Spleen (tissue), 13 donors: ENCODE measurements at places on chromosomes 5 and 9.
A peak's percentile ranks its signal among the peaks of the same experiment; 100 is the strongest.

DNA sequence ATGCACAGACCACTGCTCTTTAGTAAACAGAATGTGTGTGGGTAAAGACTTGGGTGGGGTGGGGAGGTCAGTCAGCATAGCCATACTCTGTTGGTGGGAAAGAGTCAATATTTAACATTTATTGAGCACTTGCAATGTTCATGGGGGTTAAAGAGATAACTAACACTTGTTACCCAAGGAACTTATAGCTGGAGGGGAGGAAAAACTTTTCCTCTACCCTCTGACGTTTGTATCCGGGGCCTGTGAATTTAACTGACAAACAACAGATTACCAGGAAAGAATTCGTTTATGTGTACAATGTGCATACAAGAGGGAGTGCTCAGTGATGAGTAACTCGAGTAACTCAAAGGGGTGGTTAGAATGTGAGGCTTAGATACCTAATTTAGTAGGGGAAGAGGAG is 6.8 kb upstream of the CLINT1 start:
- DNase-seq = no peak

DNA sequence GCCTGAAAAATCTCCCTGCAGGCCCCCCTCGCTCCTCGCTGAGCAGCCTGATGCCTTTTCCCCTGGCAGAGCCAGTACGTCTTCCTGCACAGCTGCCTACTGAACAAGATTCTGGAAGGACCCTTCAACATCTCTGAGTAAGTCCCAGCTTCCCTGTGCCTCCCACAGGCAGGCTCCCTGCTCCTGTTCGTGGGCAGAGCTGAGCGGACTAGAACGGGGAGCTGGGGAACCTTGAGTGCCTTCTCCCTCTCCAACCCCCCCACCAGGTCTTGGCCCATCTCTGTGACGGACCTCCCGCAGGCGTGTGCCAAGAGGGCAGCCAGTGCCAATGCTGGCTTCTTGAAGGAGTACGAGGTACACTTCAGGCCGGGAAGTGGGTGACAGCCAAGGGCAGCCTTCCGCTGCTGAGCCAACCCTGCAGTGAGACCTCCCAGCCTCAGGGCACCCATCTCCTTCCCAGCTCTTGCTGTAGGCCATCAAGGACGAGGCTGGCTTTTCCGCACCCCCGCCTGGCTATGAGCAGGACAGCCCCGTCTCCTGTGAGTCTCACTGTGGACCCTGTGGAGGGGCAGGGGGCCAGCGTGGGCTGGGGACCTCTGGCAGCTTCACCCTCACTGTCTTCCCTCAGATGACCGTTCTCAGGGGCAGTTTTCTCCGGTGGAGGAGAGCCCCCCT is 21.1 kb upstream of the SPTLC1 start:
- DNase-seq = no peak

DNA sequence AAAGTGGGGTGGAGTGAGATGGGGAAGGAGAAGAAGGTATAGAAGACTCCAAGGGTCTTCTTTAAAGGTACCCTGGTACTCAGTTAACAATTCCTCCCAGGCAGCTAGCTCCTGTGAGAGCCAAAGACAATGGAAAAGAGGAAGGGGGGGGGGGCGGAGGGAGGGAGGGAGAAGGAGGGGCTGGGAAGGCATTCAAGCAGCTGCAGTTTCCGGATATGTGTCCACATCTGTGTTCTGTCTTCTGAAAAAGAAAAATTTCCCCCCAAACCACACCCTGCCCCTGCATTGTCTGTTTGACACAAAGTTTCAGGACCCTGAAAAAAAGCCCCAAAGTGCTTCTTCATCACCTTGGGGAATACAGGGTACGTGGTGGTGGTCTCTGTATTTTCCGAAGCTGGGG is 11.1 kb downstream of the SPRY4 start:
- no peak for DNase-seq

GRCh38 chr5:87210743-87211142 is 56.9 kb upstream of the RASA1 start:
- no peak for DNase-seq

- no peak for DNase-seq
These were observed 32.2 kb downstream of the LNPEP start for GRCh38 chr5:96968074-96968473.

DNA sequence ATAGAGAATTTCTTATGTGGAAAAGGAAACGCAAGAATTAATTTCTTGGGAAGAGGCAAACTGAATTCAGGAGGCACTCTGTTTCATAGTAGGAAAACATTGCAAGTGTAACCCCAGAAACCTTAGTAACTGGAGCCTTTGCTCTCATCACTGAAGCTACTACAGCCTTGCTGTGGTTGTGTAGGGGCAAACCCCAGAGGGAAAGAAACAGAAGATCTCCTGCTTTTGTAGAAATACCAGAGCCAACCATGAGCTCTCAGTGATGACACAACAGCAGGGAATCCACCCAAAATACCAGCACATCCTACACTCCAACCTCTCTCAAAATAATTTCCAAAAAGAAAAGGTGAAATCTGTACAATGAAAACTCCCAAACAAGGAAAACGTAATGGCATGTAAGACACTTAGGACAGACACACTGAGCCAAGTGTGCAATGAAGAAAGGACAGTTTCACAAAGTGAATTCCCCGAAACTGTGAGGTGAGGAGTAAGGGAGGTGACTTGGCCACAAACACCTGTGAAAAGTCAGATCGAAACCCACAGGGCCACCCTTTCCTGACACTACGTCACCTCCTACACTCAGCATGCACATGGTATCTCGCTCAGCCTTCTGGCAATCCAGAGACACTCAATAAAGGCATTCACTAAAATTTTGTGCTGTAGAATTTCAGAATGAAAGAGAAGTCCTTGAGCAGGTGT is 8.5 kb upstream of the ACSL6 start:
- peak; percentile 74 for DNase-seq

DNA sequence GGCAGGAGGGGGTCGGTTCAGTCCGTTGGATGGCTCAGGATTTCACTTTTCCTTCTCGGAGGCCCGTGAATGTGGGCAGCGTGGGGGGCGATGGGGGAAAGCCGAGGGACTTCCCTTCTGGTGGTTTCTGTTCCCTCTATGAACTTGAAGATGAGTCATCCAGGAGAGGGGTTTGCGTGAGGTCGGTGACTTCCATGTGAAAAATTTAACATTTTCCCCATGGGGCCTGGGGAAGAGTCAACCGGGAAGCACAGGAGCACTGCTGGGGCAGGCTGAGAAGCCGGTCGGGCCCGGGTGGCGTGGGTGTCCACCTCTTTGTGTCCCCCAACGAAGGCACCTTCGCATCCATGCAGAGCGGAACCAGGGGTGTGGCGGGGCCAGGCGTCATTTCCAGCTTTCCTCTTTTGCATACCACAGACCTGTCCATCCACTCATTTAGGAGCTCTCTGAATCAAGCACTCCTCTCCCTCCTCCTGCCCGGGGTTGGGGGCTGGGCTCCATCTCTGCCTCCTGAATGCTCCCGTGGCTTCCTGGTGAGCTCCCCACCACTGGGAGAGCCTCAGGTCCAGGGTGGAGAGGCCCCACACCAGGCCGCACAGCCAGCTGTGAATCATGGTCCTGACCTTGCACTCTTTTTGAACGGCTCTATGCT is 68.4 kb downstream of the ANKRD33B start:
- DNase-seq = peak; percentile 91

DNA sequence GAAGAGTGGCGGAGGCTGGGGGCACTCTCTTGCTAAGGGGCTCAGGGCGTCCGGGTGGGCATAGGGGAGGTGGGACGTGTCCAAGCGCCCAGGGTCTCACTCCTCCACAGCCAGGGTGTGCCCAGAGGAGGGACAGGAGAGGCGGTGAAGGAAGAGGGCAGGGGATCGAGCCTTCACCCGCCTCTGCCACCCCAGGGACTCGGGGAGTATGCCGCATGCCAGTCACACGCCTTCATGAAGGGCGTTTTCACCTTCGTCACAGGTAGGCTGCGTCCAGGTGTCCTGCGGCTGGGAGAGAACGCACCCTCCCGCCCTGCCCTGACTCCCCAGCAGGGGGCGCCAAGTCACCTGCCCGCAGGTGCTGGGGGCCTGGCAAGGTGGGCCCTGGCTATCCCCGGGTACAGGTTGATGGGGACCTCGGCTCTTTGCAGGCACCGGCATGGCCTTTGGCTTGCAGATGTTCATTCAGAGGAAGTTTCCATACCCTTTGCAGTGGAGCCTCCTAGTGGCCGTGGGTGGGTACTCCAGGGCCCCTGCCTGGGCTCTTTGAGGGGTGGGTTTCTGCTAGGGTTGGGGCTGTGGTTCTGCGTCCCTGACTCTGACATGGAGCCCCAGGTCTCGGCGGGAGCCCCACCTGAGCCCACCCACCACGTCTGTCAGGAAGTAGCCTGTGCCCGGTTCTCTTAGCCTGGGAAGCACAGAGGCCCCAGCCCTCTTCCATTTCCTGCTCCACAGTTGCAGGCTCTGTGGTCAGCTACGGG is 552 bp downstream of the TMEM141 start:
- peak; percentile 93 for DNase-seq

- DNase-seq = no peak
These were observed 61.4 kb downstream of the UGCG start for GRCh38 chr9:111957856-111958631.

DNA sequence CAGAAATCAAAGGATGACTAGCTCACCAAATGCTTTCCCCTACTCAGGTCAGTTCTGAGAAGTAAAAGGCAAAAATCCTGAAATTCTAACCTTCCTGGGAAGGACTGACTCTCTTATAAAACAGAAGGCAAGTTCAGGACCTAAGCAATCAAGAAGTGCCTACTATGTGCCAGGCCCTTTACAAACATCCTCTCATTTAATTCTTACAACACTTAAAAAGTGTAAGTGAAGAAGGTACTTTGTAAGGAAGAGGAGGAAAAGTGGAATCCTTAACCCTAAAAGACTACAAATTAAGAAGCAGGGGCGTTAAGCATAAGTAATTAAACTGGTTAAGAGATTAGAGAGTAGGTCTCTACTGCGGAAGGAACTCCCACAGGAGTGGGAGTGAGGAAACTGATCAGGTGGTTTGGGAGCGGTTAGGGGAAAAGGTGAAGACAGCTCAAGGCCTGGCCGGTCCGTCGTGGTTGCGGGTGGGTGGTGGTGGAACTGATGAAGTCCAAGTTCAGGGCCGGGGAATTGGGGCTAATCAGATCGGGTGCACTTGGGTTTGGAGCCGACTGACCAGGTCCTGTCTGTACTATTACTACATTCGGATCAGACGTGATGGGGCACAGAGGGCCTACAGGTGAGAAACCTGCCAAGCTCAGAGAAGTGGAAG is 839 bp downstream of the MED27 start:
- no peak for DNase-seq

GRCh38 chr5:172770675-172771438 is at the start of gene DUSP1:
Gene DUSP1, minus strand, starts transcription at chr5:172771195. Its CDS starts 243 bp downstream, at chr5:172770952.
- DNase-seq = peak; percentile 100

- no peak for DNase-seq
These were observed 23.4 kb downstream of the CPLX2 start for GRCh38 chr5:175894793-175895192.

DNA sequence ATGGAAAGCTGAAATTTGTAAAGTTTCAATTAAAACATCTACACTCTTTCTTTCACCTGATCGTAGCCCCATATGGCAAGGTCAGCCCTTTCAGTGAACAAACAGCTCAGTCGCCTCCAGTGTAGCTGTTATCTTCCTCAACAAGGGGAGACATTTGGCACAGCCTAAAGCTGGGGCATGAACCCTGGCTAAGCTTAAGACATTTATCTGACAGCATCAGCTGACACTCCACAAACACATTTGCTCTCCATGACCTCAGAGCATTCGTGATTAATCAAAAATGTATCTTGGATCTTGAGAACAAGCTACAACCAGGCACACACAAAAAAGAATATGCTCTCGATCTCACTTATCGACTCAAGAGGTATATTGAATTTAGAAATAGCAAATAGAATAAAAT is 67.3 kb downstream of the POU5F2 start:
- no peak for DNase-seq

DNA sequence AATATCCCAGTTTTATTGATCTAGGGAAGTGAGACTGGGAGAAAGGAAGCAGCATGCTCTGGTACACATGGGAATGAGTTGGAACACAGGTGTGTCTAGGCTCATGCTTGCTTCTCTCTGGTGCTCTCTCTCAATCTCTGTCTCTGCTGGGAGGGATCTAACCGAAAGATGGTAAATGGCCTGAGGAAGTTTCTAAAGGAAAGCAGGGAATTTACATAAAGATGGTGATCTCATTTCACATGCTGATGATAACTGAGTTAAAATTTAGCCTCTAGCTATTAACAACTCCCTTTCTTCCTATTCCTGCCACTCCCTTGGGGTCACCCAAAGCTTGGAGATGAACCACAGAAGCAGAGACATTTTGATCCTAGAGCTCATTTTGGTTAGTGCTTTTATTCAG is 436.2 kb downstream of the SH3GL2 start:
- DNase-seq = no peak

DNA sequence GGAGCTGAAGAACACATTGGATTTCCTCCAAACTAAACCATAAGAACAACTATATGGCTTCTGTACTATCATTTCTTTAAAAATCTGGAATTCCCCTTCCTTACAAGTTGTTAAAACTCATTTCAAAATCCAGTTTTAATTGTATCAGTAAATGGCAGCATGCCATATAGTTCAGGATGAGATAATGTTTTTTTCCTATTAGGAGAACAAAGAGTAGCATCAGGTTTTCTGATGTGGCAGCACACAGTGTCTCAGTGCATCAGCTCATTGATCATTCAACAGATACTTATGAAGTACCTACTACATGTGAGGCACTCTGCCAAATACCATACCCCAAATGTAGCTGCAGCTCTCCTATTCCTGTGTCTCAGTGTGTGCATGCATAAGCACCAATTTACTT is 161.1 kb downstream of the EPB41L4A start:
- DNase-seq = no peak

GRCh38 chr5:167945542-167946384 is 345.7 kb upstream of the WWC1 start:
- DNase-seq = no peak

- no peak for DNase-seq
These were observed 15.8 kb downstream of the GABRB2 start for GRCh38 chr5:161530700-161531099.

- no peak for DNase-seq
These were observed 72.3 kb downstream of the NIPSNAP3B start for GRCh38 chr9:104836235-104836634.

DNA sequence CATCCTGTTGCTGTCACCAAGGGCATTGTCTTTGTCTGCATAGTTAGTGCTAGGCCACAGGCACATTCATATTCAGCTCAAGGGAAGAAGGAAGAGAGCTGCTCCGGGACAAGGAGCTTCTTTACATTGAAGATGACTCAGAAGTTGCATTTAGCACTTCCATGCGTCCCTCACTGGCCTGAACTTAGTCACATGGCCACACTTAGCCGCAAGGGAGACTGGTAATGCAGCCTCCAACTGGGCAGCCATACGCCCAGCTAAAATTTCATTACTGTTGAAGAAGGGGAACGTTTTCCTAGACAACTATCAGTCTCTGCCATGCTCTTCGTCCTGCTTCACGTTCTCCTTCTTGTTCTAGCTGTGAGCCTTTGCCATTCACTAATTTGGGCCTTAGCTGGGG is 20.0 kb downstream of the ACTL7B start:
- DNase-seq = no peak

DNA sequence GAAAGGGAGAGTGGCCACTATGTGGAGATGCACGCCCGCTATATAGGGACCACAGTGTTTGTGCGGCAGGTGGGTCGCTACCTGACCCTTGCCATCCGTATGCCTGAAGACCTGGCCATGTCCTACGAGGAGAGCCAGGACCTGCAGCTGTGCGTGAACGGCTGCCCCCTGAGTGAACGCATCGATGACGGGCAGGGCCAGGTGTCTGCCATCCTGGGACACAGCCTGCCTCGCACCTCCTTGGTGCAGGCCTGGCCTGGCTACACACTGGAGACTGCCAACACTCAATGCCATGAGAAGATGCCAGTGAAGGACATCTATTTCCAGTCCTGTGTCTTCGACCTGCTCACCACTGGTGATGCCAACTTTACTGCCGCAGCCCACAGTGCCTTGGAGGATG is 19.8 kb downstream of the RGMB start:
- DNase-seq = peak; percentile 72

GRCh38 chr5:132493241-132493640 is 2.7 kb upstream of the IRF1 start:
- no peak for DNase-seq
